ENCODE measurements at places on chromosomes 2 and 18.

DNA sequence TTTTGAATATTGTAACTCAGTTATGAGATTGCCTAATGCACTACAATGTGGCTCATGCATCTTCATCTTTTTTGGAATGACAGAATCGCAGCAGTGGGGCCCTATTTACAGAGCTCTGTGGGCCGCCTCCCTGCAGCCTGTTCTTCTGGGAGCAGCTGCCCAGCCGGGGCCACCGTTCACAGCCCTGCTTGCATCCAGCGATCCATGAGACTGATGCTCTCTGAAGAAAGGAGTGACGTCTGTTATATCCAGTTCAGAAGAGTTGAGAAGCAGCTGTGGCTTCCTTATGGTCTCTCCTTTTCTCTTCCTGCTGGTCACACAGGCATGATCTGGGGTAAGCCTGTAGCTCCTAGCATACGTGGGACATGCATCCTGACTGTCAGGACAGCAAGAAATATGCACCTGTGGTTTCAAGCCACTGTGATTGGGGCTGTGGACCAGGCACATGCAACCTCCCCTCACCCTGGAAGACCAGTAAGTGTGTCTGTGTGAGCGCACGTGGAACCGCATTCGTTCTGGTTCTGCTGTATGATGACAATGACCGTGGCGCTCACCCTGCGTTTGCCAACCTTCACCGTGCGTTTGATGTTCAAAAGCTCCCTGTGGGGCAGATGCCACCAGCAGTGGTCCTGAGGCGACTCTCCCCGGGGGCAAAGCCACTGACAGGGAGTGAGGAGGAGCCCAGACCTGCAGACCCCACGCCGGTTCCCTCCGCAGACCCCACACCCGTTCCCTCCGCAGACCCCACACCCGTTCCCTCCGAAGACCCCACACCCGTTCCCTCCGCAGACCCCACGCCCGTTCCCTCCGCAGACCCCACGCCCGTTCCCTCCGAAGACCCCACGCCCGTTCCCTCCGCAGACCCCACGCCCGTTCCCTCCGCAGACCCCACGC, 189.8 kb downstream of the TMEM18 start:
- DNase-seq = no peak

GRCh38 chr2:233029321-233029720, 3.2 kb upstream of the NEU2 start:
- no peak for DNase-seq

GRCh38 chr18:36770315-36770946, 58.4 kb downstream of the TPGS2 start:
- DNase-seq = no peak

GRCh38 chr18:52216666-52217065, 123.3 kb upstream of the DCC start:
- DNase-seq = no peak

Measured in RPMI8226 (cell line).